ENCODE measurements at places on chromosomes 7 and 10.

DNA sequence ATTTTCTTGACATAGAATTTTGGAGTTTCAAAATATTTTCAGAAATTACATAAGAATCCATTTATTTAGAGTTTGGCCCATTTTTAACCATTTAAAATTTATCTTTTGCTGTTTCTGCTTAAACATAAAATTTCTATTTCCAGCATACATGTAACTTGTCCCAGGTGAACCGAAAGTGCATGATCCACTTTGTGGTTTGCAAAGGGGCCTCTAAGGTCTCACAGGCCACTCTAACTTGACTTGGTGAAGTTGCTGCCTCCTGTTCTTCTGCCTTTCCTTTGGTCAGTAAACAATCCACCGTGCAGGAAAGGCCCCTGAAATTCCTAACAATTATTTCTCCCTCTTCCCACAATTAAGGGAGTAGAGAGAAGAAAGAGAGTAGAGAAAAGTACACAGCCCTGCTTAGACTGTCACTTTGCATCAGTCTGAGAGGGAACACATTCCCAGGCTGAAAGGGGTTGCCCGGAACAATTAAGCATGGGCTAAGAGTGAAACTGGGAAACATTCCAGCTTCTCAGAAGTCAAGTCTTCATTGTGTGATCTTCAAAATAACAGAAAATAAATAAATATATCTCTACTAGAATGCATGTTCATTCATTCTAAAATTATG, 79.5 kb upstream of the SEMA3A start:
- no peak for DNase-seq

GRCh38 chr10:130479146-130479545, 343.0 kb downstream of the GLRX3 start:
- no peak for DNase-seq

GRCh38 chr10:103202319-103202718, 9.2 kb upstream of the NT5C2 start:
- no peak for DNase-seq

DNA sequence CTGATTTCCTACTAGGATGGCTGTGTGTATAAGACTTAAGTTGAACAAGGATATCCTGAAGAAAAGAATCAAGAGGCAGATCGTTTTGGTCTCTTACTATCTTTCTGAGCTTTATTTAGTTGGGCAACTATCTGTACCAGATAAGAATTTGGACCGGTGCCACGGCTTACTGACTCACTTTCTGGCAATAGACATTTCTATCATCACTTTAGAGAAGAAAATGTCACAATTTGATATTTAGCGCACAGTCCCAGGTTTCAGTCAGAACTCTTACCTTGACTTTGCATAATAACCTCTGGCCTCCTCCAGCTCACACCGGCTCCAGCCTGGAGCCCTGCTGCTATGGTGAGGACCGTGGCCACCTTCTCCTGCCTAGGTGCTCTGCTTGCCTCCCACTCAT, 218.2 kb upstream of the MDFIC start:
- DNase-seq, result no peak

DNA sequence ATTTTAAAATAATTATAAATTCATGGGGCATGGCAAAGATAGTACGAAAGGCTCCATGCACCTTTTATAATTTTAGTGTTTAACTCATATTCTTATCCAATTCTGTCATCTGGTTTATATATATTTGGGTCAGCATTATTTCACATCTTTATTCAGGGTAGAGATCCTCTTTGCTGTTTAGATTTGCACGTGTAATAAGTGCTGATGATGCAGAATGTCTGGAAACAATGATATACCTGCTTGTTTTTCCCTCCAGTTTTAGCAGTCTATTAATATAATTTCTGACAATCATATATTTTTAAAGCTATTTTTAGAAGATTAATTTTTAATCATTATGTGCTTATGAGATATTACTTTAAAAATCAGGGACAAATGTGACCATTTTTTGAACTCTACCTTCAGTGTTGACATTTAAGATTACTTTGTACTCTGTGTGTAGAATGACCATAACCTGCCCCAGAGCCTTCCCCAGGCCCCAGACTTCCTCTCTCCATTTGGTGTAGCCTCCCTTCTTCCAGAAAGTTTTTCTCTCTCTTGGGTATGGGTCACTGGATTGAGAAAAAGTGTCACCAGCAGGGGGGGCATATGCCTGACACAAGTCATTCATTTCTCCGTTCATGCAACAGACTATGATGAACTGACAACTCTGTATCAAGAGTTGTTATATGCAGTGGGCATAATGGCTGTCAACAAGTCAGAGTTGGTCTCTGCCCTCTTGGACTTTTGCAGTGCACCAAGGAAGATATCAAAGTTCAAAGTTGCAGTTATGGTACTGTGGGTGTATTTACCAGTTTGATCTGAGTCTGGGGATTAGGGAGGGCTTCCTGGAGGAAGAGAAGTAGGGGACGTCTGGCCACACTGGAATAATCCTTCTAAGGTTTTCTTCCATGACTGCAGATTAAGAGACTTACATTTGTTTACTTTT, 192.6 kb upstream of the CCDC6 start:
- no peak for DNase-seq

- no peak for DNase-seq
Observed at GRCh38 chr7:69692611-69693010, 94.3 kb downstream of the AUTS2 start.

DNA sequence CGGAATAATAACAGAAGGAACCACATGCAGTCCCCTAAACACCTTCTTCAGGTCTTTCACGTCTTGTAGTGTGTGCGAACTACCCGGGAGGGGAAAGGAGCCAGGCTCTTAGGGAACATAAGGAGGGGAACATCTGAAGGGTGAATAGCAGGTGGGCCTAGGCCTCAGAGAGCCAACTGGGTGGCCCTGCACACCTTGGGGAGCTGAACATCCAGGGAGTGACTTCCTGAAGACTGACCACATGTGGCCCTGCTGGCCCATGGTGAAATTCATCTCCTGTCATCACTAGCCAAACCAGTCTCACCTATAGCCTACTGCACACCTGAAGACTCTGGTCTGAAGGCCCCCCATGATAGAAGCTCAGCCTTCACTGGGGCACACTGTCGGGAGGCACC, 5.6 kb downstream of the CALML3 start:
- peak; percentile 23 for DNase-seq

- no peak for DNase-seq
Observed at GRCh38 chr10:79186486-79187120, 117.8 kb downstream of the ZMIZ1 start.

DNA sequence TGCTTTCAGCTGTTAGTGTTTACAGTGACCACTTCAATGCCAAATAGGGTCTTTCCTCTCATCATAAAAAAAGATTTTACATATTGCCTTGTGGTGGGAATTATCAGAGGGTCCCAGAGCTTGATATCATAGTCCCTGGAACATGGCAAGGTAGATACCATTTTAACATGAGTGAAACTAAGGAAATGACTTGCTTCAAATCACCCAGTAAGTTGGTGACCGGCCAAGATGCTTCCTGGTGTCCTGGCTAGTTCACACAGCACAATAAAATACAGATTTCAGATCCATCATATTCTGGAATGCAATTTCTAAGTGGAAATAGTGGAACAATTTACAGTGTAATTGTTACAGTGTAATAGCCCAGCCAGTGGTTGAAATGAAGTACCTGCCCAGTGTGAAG, 36.6 kb downstream of the CNNM1 start:
- no peak for DNase-seq

- DNase-seq, result no peak
Observed at GRCh38 chr7:133735222-133735621, 391.9 kb upstream of the LRGUK start.
